ENCODE measurements at places on chromosomes 13 and 19.

DNA sequence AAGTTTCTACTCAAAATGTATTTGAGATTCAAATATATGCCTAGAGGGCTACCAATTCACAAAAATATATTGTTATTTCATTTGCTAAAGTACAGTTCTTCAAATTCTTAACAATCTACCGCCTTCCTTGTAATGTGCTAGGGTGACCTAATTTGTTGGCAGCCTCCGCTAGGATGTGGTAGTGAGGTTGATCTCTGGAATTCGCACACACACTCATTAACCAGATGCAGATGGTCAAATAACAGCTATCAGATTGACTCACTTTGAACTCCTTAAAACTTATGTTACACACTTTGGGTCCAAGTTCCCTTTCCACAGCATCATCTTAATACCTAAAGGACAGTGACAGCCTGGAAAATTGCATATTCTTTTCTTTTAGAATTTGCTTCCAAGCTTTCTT, 367.3 kb downstream of the DCT start:
- peak; percentile 90 for DNase-seq

- no peak for DNase-seq
Measured at GRCh38 chr13:110360598-110360997, 53.5 kb downstream of the COL4A2 start.

DNA sequence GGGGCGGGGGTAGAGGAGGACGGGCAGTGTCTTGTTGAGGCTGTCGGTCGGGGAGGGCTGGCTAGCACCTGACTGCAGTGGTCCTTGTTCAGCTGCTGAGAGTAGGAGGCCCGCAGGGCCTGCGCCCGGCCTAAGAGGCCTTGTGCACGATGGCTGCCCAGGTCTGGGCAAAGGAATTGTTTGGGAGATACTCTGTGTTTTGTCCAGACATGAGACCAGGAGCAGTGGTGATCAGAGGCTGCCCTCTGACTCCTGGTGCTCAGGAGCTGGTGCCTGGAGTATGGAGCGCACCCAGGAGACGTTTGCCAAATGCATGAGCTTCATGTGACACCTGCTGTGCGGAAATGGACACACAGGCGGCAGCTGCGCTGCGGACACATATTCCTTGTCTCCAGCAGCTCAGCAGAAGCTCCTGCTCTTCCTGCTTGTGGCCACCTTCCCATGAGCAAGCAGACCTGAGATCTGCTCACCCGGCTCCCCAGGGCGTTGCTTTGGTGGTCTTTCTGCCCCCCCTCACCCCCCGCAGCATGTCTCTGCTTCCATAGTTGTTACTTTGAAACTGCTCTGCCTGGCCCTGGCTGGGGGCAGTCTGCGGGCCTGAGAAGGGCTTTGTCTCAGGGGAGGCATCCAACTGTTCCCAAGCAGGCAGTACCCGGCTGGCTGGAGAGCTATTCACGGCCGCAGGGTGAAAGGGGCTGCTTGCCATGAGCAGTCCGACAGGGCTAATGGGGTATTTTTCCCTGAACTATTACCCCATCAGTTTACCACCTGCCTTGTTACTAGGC, 163.9 kb downstream of the TEX29 start:
- DNase-seq, result no peak

- no peak for DNase-seq
Measured at GRCh38 chr19:7868326-7868670, 5.9 kb downstream of the PRR36 start.

GRCh38 chr13:44312834-44313551, 60.6 kb upstream of the SERP2 start:
- peak; percentile 75 for DNase-seq

- DNase-seq, result no peak
Measured at GRCh38 chr19:43534816-43535761, 2.1 kb downstream of the ZNF575 start.

GRCh38 chr19:29273000-29273640, 60.2 kb upstream of the UQCRFS1 start:
- DNase-seq, result no peak

DNA sequence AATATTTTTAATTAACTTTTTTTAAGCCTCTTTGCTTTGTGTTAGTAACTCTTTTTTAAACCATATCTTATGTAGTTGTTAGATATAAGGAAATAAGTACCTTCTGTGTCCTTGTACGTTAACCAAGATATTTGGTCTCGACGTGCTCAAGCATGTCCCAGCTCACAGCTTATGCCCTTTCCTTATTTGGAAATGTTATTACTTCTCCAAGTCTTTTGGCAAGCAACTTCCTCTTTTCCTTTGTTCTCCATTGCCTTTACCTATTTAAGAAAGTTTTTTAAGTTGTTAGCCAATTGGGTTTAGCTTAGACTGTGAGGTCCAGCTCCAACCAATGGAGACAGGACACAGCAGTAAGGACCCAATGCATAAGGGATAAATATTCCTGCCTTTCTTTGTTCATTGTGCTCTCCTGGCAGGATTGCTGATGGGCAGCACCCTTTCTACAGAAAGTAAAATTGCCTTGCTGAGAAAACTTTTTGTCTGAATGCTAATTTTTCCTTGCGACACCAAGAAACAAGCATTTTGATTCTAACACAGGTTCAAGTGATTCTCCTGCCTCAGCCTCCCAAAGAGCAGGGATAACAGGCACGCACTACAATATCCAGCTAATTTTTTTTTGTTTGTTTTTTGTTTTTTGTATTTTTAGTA, 5.2 kb downstream of the DKKL1 start:
- no peak for DNase-seq

DNA sequence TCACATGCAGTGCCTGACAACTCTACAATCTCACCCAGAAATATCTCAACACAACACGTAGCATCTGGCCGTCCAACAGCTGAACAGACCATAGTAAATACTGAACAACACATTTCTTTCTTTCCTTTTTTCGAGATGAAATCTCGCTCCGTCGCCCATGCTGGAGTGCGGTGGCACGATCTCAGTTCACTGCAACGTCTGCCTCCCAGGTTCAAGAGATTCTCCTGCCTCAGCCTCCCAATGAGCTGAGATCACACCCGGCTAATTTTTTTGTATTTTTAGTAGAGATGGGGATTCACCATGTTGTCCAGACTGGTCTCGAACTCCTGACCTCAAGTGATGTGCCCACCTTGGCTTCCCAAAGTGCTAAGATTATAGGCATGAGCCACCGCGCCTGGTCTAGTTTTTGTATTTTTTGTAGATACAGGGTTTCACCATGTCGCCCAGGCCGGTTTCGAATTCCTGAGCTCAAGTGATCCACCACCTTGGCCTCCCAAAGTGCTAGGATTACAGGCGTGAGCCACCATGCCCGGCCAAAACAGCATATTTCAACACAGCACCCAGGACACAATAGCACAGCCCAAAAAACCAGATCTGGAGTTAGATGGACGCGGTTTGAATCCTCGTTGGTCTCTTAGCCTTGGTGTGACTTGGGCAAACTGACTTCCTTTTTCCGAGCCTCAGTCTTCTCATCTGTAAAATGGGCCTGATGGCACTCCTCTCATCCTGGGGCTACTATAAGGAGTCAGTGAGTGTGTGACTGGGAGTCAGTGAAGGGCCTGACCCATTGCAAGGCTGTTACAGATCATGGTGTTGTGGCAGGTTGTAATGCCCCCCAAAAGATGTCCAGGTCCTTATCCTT, 22.6 kb downstream of the CYP2A6 start:
- no peak for DNase-seq

DNA sequence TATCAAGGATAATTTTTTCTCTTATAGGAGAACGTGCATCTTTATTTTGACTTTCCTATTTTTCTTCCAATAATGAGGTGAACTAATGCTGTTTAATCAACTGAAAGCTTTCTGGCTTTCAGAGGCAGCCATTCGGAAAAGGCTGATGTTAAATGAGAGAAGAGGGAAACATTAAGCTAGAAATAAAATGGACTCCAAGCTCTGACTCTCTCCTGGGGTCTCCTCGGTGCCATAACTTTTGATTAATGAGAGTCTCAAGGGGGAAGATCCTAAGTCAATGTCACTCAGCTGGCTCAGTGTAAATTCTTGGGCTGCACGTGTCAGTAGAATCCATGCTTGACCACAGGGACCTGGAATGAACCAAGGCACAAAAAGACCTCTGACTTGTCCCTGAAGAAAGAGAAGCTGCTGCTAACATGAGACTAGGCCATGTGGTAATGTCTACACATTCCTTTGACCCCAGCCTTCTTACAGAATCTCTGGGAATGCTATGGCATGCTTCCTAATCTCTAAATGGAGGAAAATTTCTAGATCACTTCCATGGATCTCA, 152.2 kb upstream of the RFC3 start:
- DNase-seq, result no peak

GRCh38 chr19:47901370-47901769, 15.3 kb upstream of the SULT2A1 start:
- DNase-seq, result no peak

- DNase-seq, result no peak
Measured at GRCh38 chr19:17766543-17767131, 15.4 kb downstream of the FCHO1 start.

GRCh38 chr13:78029901-78030300, 111.3 kb upstream of the EDNRB start:
- no peak for DNase-seq

DNA sequence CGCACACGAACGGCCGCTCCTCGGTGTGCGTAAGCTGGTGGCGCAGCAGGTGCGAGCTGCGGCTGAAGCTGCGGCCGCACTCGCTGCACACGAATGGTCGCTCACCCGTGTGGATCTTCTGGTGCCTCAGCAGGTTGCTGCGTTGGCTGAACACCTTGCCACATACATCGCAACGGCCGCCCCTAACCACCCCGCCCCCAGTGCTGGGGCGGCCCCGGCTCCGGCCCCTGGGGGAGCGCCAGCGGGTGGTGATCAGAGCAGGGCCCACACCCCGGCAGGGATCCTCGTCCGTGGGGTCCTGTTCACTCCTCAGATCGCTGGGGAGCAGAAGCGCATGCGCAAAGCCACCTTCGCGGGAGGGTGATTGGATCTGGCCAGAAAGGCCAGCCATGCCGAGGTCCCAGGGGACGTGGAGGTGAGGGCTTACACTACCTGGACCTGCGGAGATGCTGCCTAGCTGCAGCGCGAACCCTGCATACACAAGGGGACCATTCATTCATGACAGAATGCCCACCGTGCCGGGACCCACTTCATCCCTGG, 4.7 kb upstream of the UBE2M start:
- no peak for DNase-seq

DNA sequence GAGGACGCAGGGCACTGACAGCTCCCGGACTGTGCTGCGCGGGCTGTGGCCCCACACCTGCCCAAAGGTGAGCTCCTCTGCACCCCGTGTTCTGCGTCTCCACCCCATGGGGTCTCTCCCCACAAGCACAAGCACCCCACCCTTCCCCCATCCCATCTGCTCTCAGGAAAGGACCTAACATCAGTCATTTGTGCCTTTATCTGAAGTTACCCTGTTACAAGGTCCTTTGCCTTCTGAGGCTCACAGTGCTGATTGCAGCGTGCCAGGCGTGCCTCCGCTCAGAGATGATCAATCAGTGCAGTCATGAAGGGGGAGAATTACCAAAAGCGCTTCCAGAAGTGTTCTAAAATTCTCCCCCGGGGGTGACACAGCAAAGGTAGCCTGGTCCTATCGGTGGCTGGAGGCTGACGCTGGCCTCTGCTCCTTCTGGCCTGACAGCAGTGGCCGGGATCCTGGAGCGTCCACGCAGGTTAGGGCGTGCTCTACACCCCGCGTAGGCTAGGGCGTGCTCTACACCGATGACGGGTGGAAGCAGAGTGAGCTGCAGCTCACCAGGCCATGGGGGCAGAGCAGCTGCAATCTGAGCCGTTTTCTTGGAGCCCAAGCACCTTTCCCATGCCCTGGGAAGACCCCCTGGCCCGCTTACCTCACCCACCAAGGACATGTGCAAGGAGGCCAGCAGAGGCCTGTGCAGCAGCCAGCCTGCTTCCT, 84.7 kb upstream of the TM9SF2 start:
- no peak for DNase-seq

DNA sequence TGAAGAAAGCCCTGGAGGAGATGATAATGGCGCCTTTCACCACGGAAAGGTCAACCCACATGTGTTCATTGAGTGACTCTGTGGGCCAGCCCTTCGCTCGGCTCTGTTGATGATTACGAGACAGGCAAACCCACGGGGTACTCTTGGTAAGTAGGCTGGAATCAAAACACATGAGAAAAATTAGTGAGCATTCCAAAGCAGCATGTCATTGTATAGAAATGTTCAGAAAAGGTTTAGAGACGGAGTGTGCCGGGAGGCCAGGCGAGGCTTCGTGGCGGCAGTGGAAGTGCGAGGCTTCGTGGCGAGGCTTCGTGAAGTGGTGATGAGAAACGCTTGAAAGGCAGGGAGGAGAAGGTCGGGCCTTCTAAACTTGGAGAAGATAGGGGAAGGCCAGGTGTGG, 144.3 kb downstream of the ZNF536 start:
- no peak for DNase-seq

DNA sequence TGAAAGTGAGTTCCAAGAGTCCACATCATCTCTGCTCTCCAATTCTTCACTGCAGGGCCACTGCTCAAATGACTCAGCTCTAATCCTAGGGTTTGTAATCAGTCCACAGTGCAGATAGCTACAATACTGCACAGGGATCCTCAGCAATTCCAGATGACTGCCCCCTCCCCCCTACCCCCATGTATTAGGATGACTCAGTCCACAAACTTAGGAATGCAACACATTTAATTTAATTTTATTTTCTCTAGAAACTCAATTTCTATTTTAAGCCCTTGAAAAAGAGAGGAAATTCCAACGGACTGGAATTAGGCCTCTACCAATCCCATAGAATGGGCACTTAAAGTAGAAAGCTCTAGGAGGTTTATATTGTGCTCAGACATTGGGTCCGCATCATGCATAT, 173.8 kb upstream of the SOX21 start:
- DNase-seq, result peak; percentile 6

DNA sequence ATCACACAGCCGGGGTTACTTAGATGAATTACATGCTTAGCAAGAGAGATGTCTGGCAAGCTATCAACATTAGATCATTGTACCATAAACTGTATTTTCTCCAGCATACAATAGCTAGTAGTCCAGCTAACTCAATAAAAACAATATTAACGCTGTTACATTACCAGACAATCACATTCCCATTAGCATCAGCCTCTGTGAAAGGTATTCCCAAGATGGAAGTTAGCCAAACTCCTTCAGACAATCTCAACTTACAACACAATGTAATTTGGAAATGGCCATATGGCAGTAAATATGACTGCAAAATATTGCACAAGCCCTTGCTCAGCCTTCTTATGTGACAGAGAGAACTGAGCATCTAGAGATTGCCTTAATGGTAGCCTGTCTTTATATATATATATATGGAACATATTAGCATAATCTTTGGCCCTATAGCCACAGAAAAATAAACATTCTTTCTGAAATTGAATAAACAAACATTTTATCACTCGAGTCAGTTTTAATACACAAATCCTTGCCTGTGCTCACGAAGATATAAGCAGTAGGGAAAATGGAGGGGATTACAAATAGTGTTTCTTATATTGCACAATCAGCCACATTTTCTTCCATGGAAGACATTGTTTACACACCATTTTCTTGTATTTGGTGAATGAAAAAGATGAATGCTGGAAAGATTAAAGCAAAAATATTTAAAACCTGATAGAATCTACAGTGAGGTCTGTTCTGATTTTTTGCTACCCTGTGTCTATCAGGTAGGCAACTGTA, 1060.5 kb downstream of the DIAPH3 start:
- DNase-seq, result no peak

GRCh38 chr13:23753458-23753857, 135.7 kb downstream of the MIPEP start:
- no peak for DNase-seq

GRCh38 chr13:108779308-108779707, 149.9 kb downstream of the MYO16 start:
- DNase-seq, result no peak

- no peak for DNase-seq
Measured at GRCh38 chr19:54482889-54483288, 9.8 kb upstream of the CDC42EP5 start.
